ENCODE measurements at places on chromosomes 11 and 22.

- DNase-seq: no peak
These were observed 71.8 kb downstream of the GRK3 start for GRCh38 chr22:25636323-25636722.

GRCh38 chr11:110349138-110349996 is 53.0 kb upstream of the RDX start:
- no peak for DNase-seq

DNA sequence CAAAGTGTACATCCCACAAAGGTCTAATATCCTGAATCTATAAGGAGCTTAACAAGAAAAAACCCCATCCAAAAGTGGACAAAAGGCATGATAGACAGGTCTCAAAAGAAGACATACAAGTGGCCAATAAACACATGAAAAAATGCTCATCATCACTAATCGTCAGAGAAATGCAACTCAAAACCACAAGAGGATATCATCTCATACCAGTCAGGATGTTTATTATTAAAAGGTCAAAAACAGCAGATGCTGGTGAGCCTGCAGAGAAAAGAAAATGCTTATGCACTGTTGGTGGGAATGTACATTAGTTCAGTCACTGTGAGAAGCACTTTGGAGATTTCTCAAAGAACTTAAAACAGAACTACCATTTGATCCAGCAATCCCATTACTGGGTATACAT is 12.7 kb downstream of the LGALS12 start:
- DNase-seq: no peak

GRCh38 chr11:84806354-84806753 is 820.8 kb downstream of the DLG2 start:
- no peak for DNase-seq

GRCh38 chr11:2526808-2527381 is 82.1 kb downstream of the KCNQ1 start:
- DNase-seq: no peak

All from SHP77 treated with DMSO at 0.1 percent for 48 hours (cell line).